Stimulated activated CD4-positive, alpha-beta T cell treated with anti-CD3 and anti-CD28 coated beads, Interleukin-12 subunit alpha, Interleukin-12 subunit beta, amount 100 ng/mL, for 24 hours (primary cell): ENCODE measurements at places on chromosomes 5 and 9.

- no peak for DNase-seq
Observed at GRCh38 chr9:38316166-38316780, 76.2 kb upstream of the ALDH1B1 start.

DNA sequence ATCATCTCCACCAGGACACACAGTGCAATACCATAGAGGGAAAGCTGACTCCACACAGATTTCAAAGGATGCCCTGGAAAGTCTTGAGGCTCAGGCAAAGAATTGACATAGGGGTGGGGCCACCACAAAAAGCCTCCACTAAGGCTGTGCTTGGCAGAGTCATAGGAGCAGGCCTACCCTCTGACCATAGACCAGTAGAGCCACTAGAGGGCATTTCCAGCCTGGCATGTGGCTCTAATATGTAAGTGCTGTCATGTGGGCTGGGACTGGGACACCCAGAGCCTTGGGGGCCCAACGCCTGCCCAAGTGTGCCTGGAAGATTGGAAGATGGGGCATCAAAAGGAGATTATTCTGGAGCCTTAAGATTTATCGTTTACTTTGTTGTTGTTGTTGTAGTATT, 726.0 kb downstream of the DNAH5 start:
- no peak for DNase-seq

DNA sequence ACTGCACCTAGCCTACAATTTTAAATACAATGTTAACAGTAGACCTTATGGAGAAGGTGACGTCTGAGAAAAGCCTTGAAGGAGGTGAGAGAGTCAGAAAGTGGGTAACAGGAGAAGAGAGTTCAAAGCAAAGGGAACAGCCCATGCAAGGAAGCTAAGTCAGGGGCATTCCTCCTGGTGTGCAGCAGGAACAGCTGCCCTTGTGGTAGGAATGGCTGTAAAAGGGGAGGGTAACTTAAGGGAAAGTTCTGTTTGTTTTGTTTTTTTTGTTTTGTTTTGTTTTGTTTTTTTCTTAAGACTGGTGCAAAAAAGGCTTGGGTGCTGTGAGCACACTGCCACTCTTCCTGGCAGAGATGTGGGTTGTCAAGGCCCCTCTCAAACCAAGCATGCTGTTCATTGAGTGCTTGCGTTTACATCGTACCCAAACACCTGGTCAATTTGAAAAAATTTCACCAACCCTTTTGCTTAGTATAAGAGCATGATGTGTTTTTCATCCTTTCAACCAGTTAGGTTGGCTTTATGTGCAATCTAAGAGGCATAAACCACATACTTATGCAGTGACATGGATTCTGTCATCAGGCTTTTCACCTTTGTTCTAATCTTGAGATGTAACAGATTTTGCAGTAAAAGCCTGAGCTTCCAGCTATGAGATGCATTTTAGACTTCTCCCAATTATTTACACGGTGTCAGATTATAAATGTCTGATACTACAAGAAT, 279.7 kb downstream of the GLIS3 start:
- no peak for DNase-seq

DNA sequence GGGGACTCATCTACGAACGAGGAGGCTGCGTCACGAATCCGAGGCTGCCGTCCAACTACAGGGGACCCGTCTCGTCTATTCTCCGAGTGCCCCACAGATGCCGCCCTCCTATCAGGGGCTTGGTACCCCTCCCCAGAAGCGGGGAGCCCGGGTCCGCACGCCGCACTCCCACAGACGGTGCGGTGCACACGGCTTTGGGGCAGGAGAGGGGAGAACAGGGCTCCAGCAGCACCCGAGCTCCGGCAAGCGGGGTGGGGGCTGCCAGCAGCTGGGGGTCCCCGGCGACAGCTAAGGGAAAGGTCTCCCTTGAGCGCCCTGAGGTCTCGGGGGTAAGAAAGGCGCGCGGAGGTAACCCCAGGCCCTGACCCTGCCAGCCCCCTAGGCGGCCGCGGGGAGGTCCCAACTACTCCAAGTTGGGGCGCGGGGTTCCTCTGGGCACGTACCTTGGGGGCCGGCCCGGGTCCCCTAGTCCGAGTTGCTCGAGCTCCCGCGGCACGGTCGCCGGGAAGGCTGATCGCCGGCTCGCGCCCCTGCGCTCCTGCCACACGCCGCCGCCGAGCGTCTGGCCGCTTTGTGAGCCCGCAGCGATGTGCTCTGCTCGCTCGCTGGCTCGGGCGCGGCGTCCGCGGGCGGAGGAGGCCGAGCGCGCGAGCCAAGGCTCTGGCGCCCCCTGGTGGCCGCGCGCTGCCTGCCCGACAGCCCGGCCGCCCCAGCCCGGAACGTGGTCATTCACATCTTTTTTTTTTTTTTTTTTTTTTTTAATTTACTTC, at the start of gene SPOCK1:
Gene SPOCK1 (minus strand): TSS at position 591 of the 770 bp plus-strand sequence.
- peak; percentile 5 for DNase-seq

GRCh38 chr5:5418764-5419163, 3.7 kb upstream of the ICE1 start:
- no peak for DNase-seq

- DNase-seq = no peak
Observed at GRCh38 chr5:157594675-157595459, 19.3 kb upstream of the ADAM19 start.

GRCh38 chr9:75739884-75740611, 150.4 kb upstream of the PCSK5 start:
- DNase-seq = no peak

DNA sequence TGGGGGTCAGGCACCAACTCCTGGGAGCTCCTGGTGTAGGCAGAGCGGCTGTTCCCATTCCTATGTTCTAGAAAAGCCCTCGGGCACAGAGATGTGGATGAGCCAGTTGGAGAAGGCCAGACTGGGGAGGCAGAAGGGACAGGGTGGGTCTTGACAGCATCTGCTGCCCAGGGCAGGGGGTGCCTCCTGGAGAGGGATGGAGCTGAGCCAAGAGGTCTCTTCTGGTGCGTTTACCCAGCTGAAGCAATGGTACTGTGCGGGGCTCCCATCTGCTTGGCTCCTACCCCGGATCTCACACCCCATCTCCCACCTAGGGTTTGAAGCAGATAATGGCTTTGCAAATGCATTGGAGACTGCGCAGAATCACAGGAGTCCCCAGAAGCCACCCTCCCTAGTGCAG, 41.3 kb downstream of the SHB start:
- no peak for DNase-seq

GRCh38 chr5:153896701-153897100, 142.0 kb downstream of the FAM114A2 start:
- no peak for DNase-seq

DNA sequence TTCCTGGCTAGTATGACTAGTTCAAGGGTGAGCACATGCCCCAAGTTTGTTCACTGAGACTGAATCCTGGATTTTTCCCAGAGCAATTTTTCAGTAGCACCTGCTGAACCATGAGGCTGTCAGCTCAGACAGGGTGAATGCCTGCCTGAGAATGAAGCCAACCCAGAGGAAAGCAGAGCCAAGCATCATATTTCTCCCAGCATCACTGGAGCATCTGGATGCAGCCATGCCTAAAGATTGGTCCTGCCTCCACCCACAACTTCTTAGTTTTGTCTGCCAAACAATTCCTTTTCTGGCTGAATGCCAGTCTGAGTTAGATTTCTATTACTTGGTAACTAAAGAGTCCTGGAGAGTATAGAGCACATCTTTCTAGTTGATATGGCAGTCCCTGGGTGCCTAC, 343.6 kb downstream of the CSNK1G3 start:
- no peak for DNase-seq

DNA sequence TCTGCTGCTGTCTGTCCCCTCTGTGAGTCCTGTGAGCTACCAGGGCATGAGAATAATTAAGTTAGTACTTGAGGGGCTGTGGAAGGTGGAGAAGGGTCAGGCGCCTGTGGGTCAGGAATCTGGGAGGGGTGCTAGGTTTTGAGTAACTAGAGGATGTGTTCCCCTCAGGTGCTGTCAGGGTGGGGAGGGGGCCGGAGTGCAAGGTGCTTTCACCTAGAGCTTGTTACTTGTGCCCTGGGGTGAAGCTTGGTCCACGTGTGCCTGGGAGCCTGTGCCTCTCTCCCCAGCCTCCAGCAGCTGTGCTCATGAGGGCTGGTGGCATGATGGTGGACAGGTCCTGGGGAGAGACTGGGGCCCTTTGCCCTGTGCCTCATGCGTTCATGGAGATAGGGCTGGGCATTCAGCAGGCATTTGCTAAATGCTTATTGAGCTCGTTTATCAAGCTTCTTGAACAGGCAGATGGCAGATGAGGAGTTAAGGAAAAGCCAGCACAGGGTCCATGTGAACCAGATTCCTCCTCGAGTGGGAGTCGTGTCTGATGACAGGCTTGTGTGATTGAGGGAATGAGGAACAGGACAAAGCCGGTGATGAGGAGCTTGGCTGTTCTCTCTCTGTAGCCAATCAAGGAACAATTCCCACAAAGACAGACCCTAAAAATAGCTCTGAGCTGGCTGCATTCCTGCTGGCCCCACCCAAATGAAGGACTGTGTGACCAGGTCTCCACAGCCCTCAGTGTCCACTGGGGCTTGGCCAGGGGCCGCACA, 40.9 kb downstream of the CACNA1B start:
- DNase-seq = no peak

DNA sequence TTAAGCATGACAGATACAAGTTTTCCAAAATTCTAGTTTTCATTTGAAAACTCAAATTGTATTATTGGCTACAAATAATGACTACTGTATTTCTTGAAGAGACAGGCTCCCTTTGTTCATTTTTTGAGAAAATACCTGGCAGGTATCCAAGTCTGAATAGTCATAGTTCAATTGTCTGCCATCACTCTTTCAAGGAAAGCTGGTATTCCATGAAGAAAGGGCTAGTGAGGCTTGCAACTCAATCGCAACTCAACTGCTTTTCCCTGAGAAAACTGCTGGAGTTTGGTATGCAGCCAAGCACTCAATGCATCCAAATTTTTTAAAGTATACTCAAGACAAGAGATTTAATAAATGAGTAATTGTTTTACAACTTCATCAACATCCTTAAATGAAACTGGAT, 61.4 kb upstream of the TRIO start:
- DNase-seq = no peak

DNA sequence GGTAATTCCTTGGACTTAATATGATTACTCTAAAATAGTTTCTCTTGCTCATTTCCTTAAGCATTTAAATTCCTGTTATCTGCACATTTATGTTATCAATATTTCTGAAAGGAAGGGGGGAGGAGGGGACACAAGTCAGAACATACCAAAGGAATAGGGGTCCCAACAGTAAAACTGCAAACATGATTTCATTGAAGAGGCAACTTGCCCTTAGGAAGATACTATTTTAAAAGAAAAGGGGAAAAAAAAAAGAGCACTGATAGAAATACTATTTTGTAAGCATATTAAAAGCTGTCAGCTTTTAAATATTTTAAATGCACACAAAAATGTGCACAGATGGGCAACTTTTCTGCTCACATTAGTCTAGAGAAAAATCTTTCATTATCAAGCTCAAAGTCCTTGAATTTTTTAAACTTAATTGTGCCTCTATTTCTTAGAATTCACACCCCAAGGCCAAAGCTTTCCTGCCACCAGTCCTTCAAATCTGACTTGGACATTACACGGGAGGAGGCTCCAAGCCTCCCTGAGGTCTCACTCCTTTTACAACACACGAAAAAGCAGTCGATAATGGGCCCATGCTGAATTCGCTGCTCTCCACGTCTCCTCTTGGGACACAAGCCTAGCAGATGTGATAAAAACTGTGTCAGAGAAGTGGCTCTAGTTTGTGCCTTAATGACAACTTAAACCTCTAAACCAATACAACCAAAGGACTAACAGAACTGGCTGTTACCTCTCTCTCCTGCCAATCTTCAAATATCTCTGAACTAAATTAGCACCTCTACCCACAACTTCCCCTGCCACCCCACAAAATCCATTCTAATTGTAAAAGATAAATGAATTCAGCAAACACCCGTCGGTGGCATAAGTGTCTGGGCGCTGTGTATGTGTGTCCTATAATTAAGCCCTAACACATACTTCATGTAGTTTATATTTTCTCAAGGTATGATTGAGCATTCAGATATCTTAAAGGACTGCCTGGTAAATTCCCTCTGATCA, 154.3 kb downstream of the DENND1A start:
- DNase-seq = no peak

DNA sequence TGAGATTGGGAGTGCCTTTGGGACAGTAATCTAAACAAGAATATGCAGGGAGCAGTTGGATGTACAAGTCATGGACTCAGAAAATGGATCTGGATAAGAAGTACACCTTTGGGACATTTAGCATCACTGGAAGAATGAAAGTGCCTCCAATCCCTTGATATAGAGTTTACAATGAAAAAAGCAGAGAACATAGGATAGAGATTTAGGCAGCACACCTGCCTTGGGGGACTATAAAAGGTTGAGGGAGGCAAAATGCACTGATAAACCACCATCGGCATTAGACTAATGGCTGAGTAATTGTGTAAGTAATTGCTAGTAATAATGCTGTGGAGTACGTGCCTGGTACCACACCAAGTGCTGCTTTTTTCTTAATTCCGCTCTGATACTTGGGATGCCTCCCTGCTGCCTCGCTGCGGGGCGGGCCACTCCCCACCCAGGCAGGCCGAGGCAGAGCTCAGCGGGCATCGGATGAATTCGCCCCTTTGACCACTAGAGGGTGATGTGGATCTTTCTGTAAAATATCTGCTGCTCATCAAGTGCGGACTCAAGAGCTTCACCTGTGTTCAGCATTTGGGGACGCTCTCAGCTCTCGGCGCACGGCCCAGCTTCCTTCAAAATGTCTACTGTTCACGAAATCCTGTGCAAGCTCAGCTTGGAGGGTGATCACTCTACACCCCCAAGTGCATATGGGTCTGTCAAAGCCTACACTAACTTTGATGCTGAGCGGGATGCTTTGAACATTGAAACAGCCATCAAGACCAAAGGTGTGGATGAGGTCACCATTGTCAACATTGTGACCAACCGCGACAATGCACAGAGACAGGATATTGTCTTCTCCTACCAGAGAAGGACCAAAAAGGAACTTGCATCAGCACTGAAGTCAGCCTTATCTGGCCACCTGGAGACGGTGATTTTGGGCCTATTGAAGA, 99.9 kb downstream of the ANKRD18B start:
- peak; percentile 59 for DNase-seq

GRCh38 chr9:35820076-35820475, 5.2 kb upstream of the HINT2 start:
- no peak for DNase-seq

DNA sequence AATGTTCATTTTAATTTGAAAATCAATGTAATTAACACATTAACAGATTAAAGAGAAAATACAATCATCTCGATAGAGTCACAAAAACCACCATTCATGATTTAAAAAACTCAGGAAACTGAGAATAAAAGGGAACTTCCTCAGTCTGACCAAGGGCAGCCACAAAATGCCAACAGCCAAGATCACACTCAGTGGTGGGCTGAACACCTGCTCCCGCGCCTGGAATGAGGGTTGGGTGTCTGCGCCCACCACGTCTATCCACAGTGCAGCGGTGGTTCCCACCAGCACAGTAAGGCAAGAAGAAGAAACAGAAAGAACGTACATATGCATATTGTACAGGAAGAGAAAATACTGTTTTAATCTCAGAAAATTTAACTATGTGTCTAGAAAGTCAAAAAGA, 11.7 kb upstream of the NSMF start:
- no peak for DNase-seq

DNA sequence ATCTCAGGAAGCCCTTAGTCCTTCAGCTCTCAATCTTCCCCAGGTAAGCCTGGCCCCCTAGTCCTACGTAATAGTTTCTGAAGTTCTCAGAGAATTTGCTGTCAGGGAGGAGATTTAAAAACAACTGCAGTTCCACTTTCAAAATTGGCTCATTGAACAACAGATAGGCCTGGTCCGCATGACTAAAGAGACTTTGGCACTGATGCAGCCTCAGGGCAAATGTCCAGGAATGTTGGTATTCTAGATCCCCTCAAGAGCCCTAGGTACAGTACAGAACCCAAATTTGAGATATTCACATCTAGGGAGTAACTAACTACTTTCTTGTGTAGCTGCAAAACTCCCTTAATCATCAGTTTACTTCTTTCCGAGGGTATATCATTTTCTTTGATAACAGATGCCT, 162.8 kb downstream of the GABRG2 start:
- DNase-seq = no peak
